ENCODE measurements at places on chromosomes 16 and 17.

- no peaks in the 10 kb centered on the region for H3K36me3 ChIP-seq
- DNase-seq, result peak; percentile 65
- H3K27me3 ChIP-seq, result no peaks in the 10 kb centered on the region
Observed at GRCh38 chr16:2839650-2840450, 9.7 kb downstream of the ZG16B start.

- H3K36me3 ChIP-seq, result no peaks in the 10 kb centered on the region
- no peak overlapping the region for H3K4me3 ChIP-seq
- H3K27me3 ChIP-seq, result no peaks in the 10 kb centered on the region
- no peak overlapping the region for H3K27ac ChIP-seq
- no peaks in the 10 kb centered on the region for H3K4me1 ChIP-seq
Observed at GRCh38 chr16:90010676-90011507, 8.4 kb downstream of the DBNDD1 start.

- H3K4me3 ChIP-seq, result no peak overlapping the region
- H3K27ac ChIP-seq, result no peak overlapping the region
- no peak for DNase-seq
- no peaks in the 10 kb centered on the region for H3K27me3 ChIP-seq
Observed at GRCh38 chr17:34261568-34262337, 6.7 kb downstream of the CCL2 start.

GRCh38 chr17:74442291-74442669 is 10.4 kb downstream of the GPRC5C start:
- H3K4me3 ChIP-seq, result no peak overlapping the region
- no peaks in the 10 kb centered on the region for H3K36me3 ChIP-seq
- H3K27me3 ChIP-seq, result no peaks in the 10 kb centered on the region
- no peaks in the 10 kb centered on the region for H3K4me1 ChIP-seq
- no peak overlapping the region for H3K27ac ChIP-seq

DNA sequence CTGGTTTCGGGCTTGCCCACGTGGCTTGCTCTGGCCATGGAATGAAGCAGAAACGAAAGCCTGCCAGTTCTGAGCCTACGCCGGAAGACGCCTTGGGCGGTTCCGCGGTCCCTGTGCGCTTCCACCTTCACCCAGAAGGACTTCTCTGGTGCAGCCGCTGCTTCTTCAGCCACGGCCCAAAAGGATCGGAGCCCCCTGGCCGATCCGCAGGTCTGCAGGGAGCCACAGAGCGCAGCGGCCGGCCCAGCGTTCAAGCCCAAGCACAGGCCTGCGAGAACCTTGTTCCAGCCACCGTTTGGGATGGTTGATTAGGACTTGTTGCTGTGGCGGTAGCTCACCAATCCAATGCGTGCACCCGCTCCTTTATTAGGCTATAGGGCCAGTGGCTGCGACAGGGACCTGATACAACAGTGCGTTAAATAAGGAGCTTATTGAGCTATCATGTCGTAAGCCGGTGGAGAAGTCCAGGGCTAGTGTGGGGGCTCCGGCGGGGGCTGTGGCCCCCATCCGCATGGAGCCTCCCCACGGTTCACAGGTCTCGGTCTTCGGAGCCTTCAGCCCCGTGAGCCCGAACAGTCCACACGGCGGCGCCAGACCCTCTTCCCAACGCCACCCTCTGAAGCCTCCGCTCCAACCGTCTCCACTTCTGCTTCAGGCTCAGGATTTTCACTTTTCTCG is 10.2 kb upstream of the MPP2 start:
- H3K4me3 ChIP-seq, result peak overlapping the region; percentile 49
- DNase-seq, result no peak
- H3K27me3 ChIP-seq, result peaks cover 21% of the 10 kb centered on the region
- no peaks in the 10 kb centered on the region for H3K4me1 ChIP-seq
- H3K36me3 ChIP-seq, result no peaks in the 10 kb centered on the region
- no peak overlapping the region for H3K27ac ChIP-seq

DNA sequence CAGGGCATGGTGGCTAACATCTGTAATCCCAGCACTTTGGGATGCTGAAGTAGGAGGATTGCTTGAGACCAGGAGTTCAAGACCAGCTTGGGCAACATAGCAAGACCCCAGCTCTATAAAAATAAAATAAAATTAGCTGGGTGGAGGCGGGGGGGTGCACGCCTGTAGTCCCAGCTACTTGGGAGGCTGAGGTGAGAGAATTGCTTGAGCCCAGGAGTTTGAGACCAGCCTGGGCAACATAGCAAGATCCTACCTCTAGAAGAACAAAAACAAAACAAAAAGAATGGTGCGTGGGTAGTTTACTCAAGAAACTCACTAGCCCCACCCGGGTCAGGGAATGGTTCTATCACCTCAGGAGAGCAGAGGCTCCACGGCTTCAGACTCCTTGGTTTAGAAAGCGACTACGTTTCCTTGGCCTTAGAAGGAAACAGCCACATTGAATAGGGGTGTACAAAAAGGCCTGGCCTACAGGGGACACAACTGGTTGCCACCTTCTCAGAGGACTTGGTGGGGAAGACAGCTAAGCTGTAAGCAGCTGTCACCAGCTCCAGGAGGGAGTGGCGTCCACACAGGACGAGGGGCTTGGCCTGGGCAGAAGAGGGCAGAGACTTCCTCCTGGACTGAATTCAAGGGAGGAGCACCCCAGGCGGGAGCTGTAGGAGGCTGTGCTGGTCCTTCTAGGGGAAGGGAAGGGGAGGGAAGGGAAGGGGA is 716 bp downstream of the TK1 start:
- peak; percentile 89 for DNase-seq
- H3K27me3 ChIP-seq, result no peaks in the 10 kb centered on the region
- H3K4me1 ChIP-seq, result peaks cover 13% of the 10 kb centered on the region
- H3K27ac ChIP-seq, result no peak overlapping the region
- peak overlapping the region; percentile 94 for H3K4me3 ChIP-seq

GRCh38 chr16:24701521-24701951 is 27.9 kb upstream of the TNRC6A start:
- H3K27ac ChIP-seq, result peak overlapping the region; percentile 75
- H3K36me3 ChIP-seq, result no peaks in the 10 kb centered on the region
- H3K27me3 ChIP-seq, result no peaks in the 10 kb centered on the region
- H3K4me1 ChIP-seq, result peaks cover 19% of the 10 kb centered on the region
- DNase-seq, result no peak

GRCh38 chr17:43769859-43770258 is 8.9 kb downstream of the DUSP3 start:
- H3K4me3 ChIP-seq, result no peak overlapping the region
- no peaks in the 10 kb centered on the region for H3K4me1 ChIP-seq
- no peak overlapping the region for H3K27ac ChIP-seq
- DNase-seq, result peak; percentile 75

DNA sequence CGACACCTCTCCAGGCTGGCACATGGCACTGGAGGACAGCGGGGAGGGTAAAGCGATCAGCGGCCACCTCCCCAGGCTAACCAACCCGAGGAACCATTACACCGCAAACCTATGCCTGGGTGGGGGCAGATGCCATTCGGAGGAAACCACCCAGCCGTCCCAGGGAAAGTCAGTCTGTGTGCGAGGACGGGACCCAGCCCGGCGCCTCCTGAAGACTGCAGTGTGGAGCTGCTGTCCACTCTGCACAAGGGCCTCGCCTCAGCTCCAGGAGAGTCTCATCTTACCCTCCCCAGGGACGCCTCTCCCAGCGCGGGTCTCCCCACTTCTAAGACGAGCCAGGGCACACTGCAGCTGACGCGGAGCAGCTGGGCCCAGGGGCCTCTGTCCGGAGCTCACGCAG is 8.0 kb downstream of the SLC38A10 start:
- DNase-seq, result no peak
- H3K4me3 ChIP-seq, result no peak overlapping the region
- peaks cover 12% of the 10 kb centered on the region for H3K4me1 ChIP-seq
- H3K27me3 ChIP-seq, result no peaks in the 10 kb centered on the region
- H3K27ac ChIP-seq, result no peak overlapping the region

DNA sequence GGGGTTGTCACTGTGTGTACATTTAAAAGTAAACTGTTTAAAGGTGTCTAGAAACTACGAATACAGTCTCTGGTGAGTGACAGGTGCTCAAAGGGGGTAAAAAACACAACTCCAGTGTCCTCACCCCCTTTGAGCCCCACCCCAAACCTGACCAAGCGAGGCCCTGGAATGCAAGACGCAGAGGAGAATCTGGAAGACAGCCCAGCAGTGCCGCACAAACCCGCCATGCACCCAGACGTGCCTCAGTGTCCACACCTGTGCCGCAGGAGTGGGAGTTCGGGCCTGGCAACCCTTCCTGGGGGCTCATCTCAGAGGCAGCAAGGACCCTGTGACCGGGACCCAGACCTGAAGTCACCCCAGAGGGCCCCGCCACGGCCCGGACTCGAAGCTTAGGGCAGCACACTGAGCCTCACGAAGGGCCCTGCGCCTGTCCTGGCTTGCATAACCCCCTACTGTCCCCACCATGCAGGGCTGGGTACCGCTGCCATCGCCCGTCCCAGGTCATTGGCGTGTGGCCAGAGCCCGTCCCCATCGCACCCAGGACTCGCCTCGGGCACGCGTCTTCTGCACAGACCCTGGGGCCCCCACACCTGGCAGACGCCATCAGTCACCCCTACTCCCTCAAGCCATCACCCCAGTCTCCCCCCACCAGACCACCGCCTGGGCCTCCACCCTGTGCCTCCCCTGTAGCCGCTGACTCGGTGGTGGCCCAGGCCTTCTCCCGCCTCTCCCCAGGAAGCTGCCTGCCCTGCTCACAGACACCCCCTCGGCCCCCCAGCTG is 33.0 kb upstream of the ZC3H18 start:
- peaks cover 4% of the 10 kb centered on the region for H3K4me1 ChIP-seq
- no peak overlapping the region for H3K4me3 ChIP-seq
- no peak for DNase-seq

- no peak overlapping the region for H3K27ac ChIP-seq
- no peaks in the 10 kb centered on the region for H3K36me3 ChIP-seq
- H3K4me3 ChIP-seq, result no peak overlapping the region
- no peaks in the 10 kb centered on the region for H3K27me3 ChIP-seq
- no peaks in the 10 kb centered on the region for H3K4me1 ChIP-seq
Observed at GRCh38 chr16:19210280-19210924, 42.4 kb downstream of the SYT17 start.

Data from osteoblast (primary cell).